ENCODE measurements at places on chromosomes 12 and 14.

DNA sequence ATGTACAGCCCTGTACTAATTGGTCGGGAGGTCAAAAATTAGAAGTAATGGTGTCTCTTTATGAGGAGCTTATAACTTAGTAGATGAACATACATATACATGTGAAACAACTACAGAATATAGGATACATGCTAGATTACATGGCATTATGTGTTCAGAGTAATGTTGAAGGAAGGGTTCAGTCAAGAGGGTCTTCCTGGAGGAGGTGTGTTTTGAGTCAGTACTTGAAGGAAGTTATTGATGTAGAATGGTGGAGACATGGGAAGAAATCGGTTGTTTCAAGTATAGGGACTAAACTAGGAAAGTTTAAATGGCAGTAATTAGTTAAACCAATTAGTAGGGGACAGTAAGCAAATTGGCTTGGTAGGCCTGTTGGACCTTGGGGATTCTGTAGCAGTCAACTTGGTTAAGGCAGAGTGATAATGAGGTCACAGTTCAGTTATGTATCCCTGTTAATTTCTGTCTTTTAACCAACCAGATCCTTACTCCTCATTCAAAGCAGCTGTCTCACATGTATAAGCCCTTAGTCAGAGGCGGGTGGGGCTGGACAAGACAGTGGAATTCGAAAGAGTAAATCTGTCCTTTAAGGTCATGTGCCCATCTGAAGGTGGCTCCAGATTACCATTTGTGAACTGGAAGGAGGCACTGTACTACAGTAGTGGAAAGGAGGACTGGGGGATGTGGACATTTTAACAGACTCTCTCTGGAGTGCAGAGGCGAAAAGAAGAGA is 3.5 kb upstream of the ANKRD52 start:
- no peak for DNase-seq

GRCh38 chr12:67649261-67649569 is 670 bp downstream of the DYRK2 start:
- DNase-seq: no peak

GRCh38 chr12:105399428-105400081 is 69.1 kb downstream of the C12orf75 start:
- DNase-seq: no peak

- DNase-seq: no peak
Observed at GRCh38 chr14:92441751-92442504, 71.7 kb upstream of the RIN3 start.

DNA sequence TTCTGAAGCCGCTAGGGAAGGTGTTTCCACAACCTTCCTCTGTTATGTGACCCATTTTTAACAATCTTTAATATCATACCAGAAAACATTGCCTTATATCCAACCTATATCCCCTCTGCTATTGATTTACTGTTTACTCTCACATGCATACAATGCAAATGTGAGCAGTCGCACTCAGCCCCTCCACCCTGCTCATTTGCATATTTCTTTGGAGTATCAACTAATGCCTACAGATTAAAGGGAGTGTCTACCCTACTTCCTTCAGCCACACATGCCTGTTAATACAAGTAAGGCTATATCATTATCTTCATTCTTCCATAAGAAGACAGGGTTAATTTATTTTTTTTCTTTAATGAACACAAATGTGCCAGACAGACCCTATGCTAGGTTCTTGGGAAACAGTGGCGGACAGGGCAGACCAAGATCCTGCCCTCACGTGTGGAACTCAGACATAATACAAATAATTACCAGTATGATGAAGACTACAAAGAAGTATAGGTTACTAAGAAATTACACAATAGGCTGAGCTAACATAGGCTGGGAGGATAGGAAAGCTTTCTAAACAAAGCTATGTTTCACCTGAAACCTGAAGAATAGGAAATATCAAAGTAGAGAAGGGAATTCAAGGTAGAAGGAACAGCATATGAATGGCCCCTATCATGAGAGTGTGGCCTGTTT is 107.3 kb upstream of the MDM1 start:
- DNase-seq: no peak

DNA sequence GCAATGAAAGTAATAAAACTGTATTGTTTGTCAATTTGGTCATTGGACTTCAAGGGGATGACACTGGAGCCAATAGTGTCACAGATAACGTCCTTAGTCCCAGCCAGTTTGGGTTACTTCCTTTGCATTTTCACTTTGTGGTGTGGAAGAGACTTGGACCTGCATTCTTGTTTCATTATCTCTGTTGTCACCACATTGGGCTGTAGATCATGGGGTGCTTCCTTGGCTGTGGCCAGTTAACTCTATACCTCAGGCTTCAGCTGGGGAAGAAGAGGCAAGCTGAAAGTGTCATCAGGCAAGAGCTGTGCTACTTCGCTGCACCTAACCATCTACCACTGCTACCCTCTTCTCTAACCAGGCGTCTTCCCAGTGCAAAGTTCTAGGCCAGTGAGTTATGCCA is 15.1 kb upstream of the CISTR start:
- DNase-seq: no peak

DNA sequence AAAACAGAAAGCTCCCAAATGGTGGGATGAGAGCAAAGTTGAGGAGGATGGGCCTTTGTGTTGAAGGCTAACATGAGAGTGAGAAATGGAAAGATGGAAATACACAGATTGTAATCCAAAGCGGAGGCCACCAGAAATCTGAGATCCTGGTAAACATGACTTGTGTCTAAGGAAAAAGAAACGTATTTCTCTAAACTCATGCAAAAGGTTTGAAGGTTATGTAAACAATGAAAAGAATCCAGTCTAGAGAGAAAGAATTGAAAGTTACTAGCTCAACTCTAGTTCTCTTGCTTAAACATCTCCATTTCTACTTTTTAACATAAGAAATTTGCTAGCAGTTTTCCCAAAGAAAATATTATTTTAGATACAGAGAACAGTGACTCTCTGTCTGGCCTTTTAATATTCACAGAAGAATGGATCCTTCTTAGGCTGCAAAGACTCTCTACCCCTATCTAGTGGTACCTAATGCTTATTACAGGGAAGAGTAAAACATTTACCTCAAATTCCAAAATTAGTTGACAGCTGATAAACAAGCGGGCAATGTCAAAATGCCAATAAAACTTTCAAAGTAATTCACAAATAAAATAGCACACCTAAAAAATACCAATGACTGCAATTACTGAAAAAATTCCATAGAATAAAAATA is 75.8 kb upstream of the SOX5 start:
- DNase-seq: no peak

GRCh38 chr12:109632342-109632741 is 58.7 kb downstream of the MVK start:
- no peak for DNase-seq

DNA sequence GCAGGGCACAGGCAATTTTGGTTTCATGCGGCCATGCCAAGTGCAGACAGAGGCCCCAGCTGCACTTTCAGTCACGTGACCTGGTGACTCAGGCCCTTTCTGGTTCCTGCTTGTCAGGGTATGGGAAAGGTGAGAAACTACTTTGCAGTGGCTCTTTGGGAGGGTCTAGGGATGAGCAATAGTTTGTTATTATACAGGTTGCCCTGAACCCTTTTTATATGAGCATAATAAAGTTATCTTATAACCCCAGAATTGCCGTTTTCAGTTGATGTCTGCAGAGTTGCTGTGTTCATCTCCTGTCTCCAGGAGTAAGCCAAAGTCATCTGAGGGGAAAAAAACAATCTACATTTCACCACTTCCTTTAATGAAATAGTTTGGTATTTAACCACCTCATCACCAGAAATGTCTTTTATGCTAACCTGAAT is 30.9 kb upstream of the EMP1 start:
- DNase-seq: no peak

DNA sequence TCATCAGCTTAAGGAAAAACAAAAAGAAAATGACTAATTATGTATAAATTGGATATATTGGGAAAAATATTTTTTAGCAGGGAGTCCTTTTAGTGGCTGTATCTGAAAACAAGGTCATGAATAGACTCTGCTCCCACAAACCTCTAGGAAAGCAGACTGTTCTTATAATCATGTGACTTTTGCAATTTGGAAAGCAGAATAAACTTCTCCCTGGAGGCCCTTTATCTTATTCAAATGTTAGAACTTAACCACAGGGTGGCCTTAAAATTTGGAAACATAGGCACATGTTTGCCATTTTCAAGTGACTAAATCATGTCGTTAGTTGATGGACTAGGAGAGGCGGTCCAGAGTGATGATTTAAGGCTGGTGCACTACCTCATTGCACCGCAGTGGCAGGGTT is 196.6 kb upstream of the KRR1 start:
- no peak for DNase-seq

DNA sequence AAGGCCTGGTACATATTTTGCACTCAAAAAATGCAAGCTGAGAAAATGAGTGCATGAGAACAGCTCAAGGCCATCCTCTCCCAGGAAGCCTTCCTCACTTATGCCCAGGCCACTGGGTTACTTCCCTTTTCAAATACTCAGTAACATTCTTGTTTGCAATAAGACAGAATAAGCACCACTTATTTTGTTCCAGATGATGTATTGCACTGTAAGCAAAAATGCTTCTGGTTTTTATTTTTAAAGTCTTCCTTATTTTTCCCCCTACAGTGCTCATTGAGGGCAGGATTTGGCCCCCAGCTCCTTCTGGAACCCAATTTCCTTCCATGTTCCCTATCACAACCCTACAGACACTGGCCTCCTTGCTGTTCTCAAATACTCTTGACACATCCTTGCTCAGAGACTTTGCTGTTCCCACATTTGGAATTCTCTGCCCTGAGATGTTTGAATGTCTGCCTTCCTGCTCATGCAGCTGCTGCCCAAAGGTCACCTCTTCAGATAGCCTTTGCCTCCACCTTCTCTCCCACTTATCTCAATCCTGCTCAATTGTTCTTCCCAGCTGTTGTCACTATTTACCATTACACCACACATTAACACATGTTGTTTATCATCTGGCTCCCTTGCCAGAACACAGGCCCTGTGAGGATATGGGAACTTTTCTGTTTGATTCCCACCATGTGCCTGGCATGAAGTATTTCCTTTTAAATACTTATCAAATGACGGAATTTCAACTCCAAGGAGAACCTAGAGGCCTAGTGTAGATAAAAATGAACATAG is 49.9 kb downstream of the IFNG start:
- DNase-seq: no peak

DNA sequence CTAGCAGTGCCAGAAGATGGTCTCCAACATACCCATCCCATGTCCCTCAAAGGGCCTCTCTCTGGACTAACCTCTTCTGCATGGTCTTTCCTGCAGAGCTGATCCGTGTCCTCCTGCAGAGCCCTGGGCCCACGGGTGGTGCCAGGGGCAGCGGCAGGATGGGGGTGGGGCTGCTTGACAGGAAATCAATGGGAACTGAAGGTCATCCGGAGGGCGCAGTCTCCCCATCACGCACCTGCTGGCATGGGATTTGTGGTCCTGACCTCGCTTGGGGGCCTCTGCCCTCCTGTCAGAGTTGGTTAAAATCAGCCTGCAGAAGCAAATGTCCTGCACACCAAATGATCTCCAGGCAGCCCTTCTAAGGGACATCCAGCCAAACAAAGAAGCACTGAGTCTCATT is 110.2 kb downstream of the DPF3 start:
- peak; percentile 43 for DNase-seq

DNA sequence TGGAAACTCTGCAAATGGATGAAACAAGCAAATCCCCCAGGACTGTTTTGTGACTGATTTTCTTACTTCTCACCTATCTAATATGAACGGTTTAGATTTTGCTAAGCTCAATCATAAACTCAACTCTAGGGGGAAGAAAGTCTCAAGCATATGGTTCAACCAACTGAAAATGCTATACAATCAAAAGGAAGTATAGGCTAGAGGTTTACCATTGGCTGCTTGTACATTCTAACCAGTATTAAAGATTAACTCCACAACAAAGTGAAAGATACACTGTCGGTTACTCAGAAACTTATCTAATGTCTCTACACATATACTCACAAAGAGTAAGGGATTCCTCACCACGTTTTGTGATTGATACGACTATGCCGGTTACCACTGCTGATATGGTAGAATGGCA is 281.8 kb upstream of the SOX5 start:
- DNase-seq: no peak

DNA sequence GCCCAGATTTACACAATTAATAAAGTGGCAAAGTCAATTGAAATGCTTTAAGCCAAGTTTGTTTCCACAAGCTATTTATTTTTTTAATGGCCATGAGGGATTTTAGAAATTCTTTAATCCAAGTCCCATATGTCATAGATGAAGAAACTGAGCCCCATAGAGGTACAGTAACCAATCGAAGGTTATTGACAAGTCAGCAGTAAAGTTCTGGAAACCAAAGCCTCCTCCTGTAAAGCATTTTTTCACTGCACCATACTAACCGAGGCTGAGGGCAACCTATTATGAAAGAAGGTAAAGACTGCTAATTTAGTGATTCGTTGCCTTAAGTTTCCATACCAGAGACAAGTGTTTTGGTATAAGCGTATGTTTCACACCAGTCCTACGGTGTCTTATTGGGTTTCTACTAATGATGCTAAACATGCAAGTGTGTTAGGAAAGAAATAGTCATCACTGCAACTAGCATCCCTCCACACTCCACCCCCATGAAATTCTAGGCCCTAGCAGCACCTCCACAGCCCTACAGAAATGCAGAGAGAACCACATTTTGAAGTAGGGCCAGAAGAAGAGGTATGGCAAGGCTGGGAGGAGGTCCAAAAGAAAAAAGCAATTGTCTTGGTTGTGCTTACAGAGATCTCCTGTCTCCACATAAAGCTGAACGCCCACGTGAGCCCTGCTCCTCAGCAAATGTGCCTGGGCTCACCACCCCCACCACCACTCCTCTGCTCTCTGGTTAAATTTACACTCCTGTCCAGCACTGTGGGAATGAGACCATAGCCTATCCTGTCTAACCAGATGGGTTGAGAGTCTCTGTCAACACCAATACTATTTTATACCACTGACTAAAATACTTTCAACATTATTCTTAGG is 271.1 kb upstream of the G2E3 start:
- DNase-seq: no peak

DNA sequence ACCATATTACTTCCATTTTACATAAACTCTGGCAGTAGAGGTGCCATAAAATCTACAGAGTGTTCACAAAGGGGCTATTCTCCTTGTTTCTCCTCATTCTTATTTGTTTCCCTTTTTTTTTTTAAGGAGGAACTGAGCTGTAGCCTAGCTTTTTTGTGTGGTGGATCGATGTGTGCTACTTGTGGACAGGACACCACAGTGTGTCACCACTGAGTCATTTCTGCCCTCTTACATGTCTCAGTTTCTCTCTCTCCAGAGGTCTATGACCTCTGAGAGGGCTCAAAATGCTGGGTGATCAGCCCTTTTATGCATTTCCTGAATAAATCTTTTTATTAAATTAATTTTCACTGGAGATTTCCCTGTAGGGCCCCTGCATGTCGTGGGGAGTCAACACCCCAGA is 370.2 kb downstream of the ADGRD1 start:
- DNase-seq: no peak
